ENCODE measurements at places on chromosomes 6 and 20. TPM values are rescaled to one million over a fixed set of nuclear protein-coding genes. Genes with fewer than 3 reads are reported as not detected.

RFX6 gene
- total RNA-seq: not detected

DNA sequence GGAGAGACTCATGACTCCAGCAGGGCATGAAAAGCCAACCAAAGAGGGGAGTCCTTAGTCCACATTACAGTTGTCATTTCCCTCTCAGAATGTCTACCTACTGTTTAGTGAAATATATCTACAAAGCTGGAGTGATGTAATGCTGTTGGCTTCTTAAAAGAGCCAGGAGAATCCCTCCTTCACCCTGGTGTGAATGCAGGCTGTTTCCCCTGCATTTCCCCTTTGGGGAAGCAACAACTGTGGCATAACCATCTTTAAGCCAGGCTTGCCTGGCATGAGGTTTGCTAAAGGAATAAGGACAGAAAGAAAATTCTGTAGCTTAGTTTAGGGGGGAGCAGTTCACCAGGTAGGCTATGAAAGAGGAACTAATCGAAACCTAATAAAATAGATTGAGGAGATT lies 129.5 kb downstream of the CRYBG1 start:
- DNase-seq: no peak

POU5F1 gene
- 2,134 TPM for total RNA-seq

HLA-DQA1 gene
- 1.7 TPM for total RNA-seq

DNA sequence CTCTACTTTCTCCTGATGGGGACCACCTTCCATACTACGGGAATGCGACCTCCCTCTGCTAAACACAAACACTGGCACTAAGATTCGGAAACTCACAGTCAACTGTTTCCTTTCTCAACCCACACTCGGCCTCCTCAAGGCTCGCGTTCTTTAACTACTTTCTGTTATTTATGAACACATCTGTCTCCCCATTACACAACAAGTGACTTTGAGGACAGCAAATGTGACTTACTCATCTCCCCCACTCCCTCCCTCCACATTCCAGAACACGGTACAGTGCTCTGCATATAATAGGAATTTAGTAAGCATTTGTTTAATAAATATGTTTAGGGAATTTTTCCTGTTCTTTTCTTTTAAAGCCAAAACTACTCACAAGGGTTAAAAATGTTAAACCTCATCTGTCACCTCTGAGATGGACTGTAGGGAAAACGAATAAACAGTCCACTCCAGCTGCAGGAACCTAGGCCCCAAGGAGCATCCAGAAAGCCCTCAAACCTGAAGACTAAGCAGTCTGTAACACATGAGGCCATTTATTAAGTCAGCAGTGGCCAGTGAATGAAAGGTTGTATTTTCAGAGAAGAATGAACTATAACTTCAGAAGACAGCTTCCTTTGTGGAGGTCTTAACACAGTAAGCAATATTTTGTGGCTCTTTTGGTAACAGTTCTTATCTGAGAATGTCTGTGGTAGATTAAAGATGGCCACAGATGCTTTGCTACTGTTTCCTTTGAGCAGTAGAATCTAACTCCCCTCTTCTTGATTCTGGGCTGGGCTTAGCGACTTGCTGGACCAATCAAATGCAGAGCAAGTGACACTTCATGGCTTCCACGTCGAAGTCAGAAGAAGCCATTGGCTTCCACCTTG lies 209.6 kb upstream of the DTNBP1 start:
- DNase-seq: no peak

DNA sequence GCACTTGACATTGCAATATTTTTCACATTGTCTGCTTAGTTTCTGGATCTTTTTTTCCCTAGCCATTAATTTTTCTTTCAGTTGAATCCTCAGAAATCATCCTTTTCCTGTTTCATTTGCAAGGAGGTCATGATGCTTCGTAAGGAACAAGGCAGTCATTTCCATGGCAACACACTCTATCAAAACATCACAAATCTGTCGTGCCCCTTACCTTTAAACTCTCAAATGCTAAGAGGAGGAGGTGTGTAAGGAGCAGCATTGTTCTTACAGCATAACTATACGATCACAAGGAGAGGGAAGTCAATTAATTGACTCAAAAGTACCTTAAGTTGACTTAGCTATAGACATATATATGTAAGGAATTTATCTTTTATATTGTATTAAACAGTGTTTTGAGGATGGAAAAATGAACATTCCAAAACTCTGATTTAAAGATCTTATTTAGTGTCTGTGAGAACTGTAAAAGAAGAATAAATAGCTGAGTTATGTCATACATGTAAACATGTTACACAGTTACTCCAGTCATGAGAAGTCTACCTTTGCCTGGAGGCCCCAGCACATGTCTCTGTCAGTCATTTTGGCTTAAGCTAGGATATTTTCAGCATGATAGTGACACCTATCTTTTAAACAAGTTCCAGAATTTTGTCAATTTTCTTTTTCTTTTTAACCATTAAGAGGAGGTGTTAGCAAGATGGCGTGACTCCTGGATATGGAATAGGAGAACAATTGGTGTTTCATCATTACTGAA lies 41.6 kb downstream of the CDKAL1 start:
- no peak for DNase-seq

DOP1A gene
- total RNA-seq: 14.4 TPM

TREM1 gene
- not detected for total RNA-seq

GRCh38 chr6:160791981-160792418 lies 90.0 kb downstream of the PLG start:
- no peak for DNase-seq

DNA sequence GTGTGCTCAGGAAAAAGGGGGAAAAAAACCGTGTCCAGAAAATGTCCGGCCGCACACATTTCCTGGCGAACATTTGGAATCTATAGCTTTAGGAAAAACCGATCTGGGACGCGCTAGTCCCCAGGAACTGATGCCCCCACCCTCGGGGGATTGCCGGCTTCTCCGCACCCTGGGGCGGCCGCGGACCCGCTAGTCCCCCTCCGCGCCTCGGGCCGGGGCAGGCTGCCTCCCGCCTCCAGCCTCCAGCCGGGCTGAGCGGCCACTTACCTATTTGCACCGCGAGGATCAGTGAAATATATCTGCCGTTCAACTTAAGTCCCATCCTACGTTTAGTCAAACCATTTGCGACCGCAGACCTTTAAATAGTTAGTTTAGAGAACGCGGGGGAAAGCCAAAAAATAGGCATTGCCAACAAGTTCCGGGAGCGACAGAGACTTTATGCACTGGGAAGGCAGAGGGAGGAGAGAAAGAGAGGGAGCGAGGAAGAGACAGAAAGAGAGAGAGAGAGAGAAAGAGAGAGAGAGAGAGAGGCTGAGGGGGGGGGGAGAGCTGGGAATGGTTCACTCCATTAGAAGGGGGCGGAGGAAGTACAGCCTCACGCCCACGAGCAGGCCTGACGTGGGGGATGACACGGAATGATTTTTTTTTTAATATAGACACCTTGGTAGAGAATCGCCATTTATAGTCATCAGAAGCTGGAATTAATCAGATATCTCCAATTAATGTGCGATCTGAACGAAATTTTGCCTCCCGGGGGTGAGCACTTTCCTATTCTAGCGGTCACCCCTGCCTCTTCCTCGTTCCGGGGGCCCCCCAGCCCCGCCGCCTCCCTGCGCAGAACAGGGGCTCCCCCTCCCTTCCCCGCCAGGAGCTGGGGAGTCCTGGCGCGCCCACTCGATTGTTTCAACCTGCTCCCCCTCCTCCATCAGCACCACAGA lies at the start of gene NRN1:
Gene NRN1 (minus strand): TSS at position 498 of the 938 bp plus-strand sequence. CDS start 176 bp downstream, at position 322.
- peak; percentile 33 for DNase-seq

VPS52 gene
- total RNA-seq: 46.9 TPM

- DNase-seq: no peak
Observed at GRCh38 chr6:69064226-69064625, 429.1 kb downstream of the ADGRB3 start.

DNA sequence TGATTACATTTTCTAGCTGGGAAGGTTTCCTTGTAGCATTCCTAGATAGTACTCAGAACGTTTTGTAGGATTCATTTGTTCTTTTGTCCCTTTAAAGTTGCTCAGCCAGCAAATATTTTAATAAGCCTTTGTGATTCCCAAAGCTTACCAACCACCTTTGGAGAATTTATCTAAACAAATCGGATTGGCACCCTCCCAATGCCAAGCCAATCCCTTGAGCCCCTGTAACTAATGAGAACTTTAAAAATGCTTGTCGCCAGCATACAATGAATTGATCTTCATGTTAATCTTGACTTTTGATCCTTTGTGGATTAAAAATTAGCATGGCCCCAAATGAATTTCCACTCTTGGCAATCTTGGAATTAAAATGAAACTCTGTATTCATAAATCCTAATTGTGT lies 559.5 kb downstream of the UTRN start:
- no peak for DNase-seq

DNA sequence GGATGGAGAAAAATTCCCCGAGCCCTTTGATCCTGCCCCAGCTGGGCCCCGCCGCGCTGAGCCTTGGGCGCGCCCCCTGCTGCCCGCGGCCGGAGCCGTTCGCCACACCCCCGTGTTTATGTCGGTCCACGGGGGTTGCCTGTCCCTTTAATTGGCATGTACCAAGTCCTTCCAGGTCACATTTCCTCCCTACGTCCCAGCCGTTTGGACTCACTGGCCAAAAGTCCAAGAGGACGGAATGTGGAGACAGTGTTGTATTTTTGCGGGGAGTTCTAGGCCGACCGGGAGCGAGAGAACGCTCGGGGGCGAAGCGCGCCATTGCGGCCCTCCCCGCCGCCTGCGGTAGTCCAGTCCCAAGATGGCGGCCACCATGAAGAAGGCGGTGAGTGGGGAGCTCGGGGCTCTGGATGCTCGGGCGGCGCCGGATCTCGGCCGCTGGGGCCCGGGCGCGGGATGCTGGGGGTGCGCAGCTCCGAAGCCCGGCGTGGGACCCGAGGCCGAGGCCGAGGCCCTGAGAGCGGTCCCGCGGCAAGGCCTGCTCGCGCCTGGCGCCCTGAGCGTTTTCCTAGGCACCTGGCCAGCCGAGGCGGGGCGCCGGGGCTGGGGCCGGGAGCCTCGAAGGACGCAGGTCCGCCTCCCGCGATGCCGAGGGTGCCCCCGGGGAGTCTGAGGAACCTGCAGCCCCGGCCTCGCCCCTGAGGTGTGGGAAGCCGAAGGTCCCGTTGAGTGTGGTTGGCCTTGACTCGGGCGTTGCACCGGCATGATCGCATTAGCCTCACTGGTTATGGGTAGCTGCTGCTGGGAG lies at the start of gene PFDN4:
Gene PFDN4 (plus strand): TSS at position 345 of the 805 bp plus-strand sequence. CDS start 14 bp downstream, at position 359.
- DNase-seq: peak; percentile 86

- no peak for DNase-seq
Observed at GRCh38 chr6:152295346-152295745, 341.8 kb downstream of the SYNE1 start.

FAM184A gene
- total RNA-seq: 10.4 TPM

- no peak for DNase-seq
Observed at GRCh38 chr6:105345506-105345905, 57.4 kb downstream of the PREP start.

DNA sequence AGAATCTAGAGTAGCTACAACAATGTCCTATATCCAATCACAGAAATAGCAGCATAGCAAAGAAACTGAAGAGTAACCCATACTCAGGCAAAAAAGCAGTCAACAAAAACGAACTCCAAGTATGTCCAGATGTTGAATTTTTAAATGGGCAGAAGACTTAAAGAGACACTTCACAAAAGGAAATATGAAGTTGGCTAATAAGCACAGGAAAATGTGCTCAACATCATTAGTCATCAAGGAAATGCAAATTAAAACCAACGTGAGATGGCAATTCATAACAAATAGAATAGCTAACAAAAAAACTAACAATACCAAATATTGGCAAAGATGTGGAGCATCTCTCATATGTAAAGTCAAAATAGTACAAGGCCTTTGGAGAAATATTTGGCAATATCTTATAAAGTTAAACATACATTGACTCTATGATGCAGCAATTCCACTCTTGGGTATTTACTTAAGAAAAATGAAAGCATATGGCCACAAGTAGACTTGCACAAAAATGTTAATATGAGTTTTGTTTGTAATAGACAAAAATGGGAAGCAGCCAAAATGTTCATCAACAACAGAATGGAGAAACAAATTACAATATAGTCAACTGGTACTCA lies 37.7 kb downstream of the FRK start:
- no peak for DNase-seq

ZNF831 gene
- not detected for total RNA-seq

APOM gene
- 3.9 TPM for total RNA-seq

DNA sequence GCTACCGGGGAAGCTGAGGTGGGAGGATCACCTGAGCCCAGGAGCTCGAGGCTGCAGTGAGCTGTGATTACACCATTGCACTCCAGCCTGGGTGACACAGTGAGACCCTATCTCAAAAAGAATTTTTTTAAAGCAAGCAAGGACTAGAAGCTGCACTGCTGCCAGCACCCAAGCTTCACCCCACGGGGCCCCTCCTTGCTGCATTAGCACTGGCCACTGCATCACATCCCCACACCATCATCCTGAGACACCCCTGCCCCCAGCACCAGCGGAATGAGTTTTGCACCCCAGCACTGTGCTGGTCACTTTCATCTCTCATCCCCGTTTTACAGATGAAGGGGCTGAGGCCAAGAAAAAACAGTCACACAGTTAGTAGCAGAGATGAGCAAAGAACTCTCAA lies 30.9 kb downstream of the TBC1D7 start:
- no peak for DNase-seq

PSMB1 gene
- total RNA-seq: 245 TPM

TSPO2 gene
- not detected for total RNA-seq

GATA5 gene
- total RNA-seq: 0.39 TPM

DNA sequence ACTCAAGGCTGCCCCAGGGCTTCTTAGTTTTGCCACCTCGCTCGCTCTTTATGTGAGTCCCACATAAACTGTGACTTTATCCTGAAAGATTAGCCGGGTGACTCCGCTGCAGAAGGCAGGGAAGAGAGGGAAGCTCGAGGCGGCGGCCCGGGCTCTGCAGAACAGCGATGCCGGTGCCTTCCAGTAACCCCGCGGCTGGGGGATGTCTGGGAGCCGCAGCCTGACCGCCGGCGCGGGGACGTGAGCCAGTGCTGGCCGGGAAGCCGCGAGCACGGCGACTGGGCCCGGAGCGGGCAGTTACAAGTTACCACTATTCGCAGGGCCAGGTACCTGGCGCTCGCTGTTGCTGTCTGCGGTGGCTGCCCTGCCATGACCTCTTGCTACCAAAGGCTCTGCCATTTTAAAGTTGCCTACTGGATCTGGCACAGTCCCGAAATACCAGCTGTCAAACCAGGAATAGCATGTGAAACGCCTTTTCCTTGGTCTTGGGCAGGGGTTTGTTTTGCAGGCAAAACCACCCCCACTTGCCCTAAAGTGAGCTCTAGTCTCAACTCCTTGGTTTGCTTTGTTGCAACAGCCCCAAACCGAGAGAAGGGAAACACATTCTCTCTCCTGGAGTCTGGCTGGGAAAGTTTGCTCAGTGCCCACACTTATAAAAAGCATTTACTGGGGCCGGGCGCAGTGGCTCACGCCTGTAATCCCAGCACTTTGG lies 124.0 kb upstream of the SLC2A12 start:
- DNase-seq: peak; percentile 67

- DNase-seq: no peak
Observed at GRCh38 chr6:151399679-151400078, 8.3 kb upstream of the ZBTB2 start.

GRCh38 chr6:3744901-3745470 lies 6.5 kb downstream of the PXDC1 start:
- no peak for DNase-seq

C6orf132 gene
- 45.1 TPM for total RNA-seq
